NCI-H69 (cell line): ENCODE measurements at places on chromosomes 1 and 21.
A peak's percentile ranks its signal among the peaks of the same experiment; 100 is the strongest.

DNA sequence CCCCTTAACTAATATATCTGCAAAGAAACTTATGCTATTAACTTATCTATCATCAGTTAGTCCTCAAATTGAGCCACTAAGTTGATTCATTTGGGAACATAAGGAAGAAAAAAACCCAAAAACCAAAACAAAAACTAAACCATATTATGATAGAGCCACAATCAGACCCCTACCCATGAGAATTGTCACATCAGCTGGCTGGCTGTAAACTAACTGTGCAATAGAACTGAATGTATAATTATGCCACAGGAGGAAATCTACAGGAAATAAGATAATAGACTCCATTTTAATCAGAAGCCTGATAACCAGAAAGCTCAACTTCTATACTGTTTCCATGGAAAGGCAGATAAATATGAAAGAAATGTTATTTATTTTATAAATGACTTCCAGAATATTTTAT, 110.0 kb downstream of the RGL1 start:
- no peak for DNase-seq

GRCh38 chr1:28056129-28056925, 32.1 kb downstream of the EYA3 start:
- DNase-seq: no peak

DNA sequence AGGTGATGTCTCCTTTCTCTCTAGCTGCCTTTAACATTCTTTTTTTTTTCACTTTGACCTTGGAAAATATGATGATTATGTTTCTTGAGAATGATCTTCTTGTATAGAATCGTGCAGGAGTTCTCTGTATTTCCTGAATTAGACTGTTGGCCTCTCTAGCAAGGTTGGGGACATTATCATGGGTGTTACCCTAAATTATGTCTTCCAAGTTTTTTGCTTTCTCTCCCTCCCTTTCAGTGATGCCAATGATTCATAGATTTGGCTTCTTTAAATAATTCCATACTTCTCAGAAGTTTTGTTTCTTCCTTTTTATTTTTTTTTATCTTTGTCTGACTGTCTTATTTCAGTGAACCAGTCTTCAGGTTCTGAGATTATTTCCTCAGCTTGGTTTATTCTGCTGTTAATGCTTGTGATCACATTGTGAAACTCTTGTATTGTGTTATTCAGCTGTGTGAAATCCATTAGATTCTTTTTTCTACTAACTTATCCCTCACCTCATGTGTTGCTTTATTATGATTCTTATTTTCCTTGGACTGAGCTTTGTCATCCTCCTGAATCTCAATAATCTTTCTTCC, 268.4 kb upstream of the NRIP1 start:
- no peak for DNase-seq

DNA sequence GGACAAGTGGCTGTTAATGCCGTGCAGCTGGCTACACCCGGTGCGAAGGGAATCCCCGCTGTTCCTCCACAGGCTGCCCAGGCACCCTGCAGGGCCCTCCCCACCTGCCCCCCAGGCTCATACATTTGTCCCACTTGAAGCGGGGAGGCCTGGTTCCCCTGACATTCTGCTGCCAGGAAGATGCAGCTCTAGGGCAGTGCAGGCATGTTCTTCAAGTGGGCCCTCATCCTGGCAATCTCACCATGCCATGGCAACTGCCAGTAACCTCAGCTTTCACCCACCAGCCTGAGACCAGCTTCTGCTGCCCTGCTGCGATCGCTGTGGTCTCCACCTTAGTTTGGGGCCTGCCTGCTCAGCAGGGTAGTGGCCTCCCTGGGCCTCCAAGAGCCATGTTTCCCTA, 151.9 kb upstream of the COL6A1 start:
- no peak for DNase-seq

DNA sequence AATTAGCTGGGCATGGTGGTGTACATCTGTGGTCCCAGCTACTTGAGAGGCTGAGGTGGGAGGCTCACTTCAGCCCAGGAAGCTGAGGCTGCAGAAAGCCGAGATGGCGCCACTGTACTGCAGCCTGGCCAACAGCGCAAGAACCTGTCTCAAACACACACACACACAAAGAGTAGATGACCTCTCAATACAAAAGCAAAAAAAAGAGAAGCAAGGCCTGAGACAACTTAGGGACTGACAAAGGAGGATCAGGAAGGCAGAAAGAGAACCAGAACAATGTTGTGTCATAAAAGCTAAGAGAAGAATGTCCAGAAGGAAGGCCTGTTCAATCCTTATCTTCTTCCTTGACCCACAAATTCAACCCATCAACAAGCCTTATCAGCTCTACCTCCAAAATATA, 18.5 kb downstream of the WASF2 start:
- no peak for DNase-seq

GRCh38 chr21:40729761-40730425, 117.1 kb downstream of the DSCAM start:
- DNase-seq: no peak

DNA sequence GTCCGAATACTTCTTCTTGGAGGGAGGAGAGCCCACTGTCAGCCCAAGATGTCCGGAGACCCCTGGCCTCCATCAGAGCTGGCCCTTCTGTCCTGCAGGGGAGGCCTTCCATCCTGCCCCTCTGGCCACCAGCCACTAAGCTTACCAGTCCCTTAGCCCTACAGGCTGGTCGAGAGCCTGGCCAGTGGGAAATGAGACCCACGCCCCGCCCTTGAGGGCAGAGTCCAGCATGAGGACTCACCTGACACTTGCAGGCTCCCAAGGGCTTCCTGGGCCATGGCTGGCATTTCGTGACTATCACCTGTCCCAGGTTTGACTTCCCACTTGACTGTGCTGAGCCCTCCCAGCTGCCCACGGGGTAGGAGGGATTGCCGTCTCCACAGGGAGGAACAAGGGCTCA, 361.8 kb upstream of the VAMP3 start:
- no peak for DNase-seq

DNA sequence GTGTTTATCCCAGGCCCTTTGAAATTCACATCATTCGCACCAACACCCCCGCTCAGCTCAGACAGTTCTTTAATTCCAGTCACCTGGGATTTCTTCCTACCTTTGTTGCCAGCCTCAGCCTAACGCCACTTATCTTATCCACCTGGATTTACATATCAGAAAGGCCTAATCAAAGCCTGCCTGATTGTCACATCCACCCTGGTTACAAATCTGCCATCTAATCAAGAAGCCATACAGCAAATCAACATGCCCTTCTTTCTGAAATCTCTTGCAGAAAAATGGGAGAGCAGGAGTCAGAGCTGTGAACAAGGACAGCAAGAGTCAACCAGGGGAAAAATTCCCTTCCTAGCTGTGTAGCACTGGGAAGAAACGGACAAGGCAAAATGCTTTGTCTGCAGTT, 173.2 kb upstream of the DAB1 start:
- DNase-seq: no peak

GRCh38 chr1:230084408-230085177, 17.6 kb downstream of the GALNT2 start:
- DNase-seq: no peak

GRCh38 chr1:31266547-31266946, 26.9 kb upstream of the NKAIN1 start:
- DNase-seq: no peak

GRCh38 chr1:48329486-48329885, 107.0 kb downstream of the SLC5A9 start:
- DNase-seq: no peak

GRCh38 chr1:20896826-20897225, 109.7 kb upstream of the HP1BP3 start:
- peak; percentile 70 for DNase-seq

GRCh38 chr1:201656311-201657032, 117.5 kb downstream of the NAV1 start:
- DNase-seq: peak; percentile 99

- DNase-seq: no peak
Observed at GRCh38 chr1:161182214-161182613, 4.9 kb upstream of the B4GALT3 start.

DNA sequence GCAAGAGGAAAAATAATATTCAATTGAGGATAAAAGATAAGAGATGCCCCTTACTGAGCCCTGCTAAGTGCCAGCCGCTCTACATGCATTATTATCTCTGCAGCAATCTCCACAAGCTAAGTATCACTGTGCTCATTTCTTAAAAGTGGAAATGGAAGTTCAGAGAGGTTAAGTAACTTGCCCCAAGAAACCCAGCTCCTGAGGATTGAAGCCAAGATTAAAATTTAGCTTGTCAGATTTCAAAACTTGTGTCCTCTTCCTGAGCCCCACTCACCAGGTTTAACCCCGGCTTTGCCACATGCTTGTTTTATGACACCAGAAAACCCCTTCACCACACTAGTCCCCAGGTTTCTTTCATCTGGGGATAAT, 11.2 kb upstream of the PAX7 start:
- DNase-seq: no peak

DNA sequence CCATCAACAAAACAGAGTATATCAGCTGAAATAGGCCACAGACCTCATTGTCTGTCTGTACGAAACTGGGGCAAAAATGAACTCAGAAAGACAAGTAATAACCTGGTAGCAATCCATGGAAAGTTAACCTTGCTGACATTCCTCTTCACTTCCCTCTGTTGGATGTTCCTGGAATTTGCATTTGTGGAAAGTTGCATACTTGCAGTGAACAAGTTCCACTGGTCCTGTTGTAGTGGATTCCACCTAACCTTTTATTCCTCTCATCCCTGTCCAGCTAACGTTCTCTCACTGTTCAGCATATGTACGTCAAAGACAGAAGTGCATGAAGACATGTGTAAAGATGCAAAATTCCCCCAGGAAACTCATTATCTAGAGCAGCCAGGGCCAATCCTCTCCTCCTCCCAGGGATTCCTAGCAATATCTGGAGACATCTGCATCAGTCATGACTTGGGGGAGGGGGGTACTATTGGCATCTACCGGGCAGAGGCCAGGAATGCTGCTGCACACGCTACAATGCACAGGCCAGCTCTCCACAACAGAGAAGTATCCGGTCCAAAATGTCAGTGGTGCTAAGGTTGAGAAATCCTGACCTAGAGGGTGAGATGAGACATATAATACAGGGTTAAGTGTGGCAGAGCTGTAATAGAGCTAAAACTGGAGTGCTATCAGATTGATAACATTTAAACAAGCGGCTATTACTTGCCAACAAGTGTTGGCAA, 8.2 kb downstream of the LPAR3 start:
- DNase-seq: no peak

GRCh38 chr1:54812801-54813484, 11.8 kb upstream of the TTC22 start:
- DNase-seq: no peak

GRCh38 chr1:177770096-177770495, 199.8 kb downstream of the SEC16B start:
- peak; percentile 58 for DNase-seq

DNA sequence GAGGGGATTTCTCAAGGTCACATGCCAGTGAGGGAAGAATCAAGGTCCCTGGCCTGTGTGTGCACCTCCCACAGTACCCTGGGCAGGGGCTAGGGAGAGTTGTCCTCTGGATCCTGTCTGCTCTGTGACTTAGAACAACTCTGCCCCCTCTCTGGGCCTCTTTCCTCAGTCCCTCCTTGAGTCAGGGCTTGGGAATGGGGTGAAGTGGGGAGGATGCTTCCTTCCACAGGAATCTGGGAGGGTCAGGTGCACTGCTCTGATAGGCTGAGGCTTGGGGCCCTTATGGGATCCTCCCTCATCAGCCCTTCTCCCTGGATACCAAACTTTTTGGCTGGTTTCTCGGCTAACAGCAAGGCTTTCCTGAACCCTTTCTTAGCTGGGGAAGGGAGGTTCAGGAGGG, 2.5 kb downstream of the TRNP1 start:
- DNase-seq: no peak

DNA sequence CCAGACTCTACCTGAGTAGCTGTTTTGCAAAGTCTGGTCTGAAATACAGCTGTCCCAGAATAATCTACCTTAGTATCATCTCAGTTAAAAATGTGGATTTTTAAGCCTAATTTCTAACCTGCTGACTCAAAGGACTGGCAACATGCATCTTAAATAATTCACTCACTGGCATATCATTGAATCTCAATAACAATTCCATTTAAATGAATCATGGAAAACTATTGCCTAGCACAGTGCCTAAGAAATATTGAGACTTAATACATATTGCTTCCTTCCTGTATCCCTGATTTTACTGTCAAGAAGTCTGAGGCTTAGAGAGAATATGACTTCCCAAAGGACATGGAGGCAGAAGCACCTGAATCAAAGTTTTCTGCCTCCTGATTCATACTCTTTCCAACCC, 3.1 kb downstream of the CCDC190 start:
- DNase-seq: no peak

DNA sequence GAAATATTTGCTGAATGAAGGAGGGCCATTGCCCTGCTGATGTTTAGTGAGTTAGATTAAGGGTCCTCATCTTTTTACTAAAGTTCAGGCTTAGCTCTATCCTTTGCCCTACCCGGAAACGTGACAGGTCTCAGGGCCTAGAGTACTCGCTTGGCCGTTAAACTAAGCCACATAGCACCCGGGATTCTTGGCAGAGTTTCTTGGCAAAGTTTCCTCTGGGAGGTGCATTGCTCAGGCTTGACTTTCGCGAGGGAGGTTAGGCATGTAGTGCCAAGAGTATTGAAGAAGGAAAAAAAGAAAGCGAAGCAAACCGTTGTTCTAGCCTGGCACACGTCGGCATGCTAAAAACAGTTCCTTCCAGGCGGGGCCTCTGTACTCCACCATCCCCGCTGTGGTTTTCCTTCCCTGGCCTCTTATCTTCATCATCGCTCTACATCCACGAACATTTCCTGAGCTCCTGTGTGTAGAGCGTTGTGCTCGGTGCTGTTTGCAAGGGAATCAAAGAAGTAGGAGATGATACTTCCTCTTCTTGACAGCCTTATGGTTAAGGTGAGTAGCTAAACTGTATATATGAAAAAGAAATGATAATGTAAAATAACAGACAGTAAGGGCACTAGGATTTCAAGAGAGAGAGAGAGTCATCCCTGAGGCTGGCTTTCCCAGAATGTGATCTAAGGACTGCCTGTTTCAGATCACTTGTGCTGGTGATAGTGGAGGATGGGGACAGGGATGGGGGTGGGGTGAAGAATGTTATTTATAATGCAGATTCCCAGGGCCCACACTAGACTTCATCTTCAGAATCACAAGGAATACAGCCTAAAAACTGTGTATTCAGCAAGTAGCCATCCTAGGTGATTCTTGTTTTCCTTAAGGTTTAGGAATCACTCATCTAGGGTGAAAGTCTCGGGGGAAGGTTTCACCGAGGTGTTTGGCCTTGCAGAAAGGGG, 18.8 kb downstream of the RNF220 start:
- no peak for DNase-seq

- no peak for DNase-seq
Observed at GRCh38 chr1:172818841-172819527, 160.1 kb downstream of the FASLG start.
